ENCODE measurements at places on chromosomes 1 and 21.

DNA sequence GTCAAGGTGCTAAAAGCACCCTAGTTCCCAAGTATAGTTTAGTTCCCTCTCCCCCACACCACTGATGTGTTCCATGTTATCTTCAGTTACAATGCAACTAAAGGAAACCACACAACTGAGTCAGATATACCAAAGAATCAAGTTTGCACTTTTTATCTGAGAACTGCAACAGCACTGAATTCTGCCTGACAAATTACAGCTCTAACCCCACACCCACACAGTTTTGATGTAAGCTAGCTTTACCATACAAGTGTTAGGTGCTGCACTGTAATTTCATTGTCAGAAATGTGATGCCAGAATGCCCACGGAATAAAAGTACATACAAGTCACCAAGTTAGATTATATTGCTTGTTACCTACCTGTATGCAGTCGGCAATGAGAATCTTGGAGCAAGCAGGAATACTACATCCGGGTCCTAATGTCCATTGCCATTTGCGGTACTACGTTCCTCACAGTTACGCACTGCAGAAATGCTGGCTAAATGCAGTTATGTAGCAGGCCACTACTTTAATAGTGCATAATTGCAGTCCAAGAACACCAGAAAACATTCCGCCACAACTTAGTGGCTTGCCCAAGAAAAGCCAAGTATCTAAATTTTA lies 12.1 kb downstream of the SFPQ start:
- DNase-seq = no peak

DNA sequence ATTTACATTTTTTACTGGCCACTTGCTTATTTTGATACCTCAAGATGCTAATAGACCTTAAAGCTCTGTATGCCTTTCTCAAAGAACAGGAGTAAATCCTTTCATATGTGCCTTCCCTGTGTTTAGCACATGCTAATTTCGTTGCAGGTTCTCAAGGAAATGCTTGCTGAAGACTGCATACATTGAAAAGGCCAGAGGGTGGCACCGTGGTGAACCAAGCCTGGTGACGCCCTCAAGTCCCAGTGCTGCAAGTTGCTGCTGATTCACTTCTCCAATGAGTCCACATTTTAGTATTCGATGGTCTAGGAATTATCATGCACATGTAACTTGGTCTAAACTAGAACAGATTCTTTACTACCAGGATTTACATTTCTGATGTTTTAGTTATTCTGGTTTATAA lies 94.1 kb downstream of the CLDN17 start:
- DNase-seq = no peak

DNA sequence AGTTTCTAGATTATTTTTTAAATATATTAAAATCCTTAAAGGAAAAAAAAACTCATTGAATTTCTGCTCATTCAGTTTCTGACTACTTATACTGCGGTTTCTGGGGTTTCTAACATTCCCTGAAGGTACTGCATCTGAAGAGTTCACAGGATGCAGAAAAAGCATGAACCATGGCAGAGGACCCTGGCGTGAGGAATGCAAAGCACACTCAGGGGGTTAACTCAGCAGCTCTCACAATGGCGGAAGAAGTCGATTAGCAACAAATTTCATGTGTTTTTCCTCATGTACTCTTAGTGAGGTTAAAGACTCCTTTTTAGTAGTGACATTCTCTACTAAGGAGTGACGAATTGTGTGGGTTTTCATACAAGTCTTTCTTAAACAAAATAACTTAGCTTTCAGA lies 975.6 kb downstream of the NCAM2 start:
- DNase-seq = no peak

DNA sequence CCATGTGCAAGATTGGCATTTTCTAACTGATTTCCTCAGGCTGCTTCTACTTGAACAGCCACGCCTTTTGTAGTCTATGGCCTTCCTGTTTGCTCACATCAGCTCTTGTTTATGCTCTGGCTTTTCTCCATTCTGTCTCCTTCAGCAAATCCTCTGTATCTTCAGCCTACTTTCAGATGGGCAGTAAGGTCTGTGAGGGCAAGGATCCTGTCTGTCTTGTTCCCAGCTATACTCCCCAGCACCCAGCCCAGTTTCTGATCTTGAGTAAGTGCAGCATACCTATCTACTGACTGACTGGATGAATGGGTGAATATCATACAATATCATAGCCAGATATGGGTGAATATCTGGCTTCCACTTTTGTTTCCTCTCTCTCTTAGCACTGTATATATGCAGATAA lies 438.1 kb downstream of the LMO4 start:
- DNase-seq = no peak

GRCh38 chr21:24369746-24370145 lies 1237.5 kb downstream of the MRPL39 start:
- no peak for DNase-seq

- no peak for DNase-seq
These were observed 934 bp downstream of the ASPM start for GRCh38 chr1:197145446-197146024.

GRCh38 chr21:40616377-40616704 lies 230.6 kb downstream of the DSCAM start:
- no peak for DNase-seq

DNA sequence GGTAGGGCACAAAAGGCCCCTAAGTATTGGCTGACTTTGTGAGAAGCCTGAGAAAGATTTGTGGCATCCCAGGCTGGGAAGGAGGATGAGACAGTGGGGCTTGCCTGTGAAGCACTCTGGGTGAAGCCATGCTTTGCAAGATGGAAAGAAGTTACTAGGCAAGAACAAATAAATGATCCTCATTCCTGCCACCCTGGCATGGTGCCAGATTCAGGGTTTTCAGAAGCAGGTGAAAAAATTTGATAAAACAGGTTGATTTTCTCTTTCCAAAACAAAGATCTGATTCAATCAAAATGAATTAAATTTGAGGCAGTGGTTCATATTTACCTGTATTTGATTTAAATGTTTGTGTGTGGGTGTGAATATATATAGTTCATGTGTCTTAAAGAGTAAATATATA lies 386.9 kb upstream of the PROX1 start:
- DNase-seq = no peak

DNA sequence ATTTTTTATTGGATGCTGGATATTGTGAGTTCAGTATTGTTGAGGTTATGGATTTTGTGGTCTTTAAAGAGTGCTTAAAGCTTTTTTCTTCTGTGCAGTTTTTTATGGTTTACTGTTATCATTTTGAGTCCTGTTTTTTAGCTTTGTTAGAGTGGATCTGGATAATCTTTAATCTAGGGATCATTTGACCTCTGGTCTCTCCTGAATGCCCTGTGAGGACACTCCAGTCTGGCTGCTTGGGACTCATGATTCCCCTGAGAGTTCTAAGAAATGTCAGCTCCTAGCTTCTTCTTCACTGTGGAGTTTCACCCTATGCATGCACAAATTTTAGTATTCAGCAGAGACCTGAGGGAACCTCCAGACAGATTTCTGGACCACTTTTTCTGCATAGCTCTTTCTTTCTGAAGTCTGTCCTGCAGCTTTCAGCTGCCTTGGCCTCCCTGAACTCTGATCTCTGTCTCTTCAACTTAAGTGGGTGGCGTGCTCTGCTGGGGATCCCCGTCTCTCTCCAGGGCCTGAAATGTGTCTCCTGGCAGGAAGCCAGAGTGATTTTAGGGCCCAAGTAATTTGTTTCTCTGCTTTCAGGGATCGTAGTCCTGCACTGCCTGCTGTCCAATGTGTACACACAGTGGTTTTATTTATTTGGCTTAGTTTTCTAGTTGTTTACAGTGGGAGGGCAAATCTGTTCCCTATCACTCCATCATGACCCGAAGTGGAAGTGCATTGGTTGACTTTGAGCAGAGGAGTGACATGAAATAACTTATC lies 14.7 kb downstream of the PEX14 start:
- no peak for DNase-seq
